ENCODE measurements at places on chromosomes 12 and 14. TPM values are rescaled to one million over a fixed set of nuclear protein-coding genes. Genes with fewer than 3 reads are reported as not detected.

GRCh38 chr14:100039903-100040302, 25.3 kb upstream of the EVL start:
- DNase-seq: no peak

- DNase-seq: no peak
Observed at GRCh38 chr12:10759657-10760056, 36.5 kb upstream of the YBX3 start.

GRCh38 chr12:10722502-10722904, 620 bp downstream of the YBX3 start:
- peak; percentile 42 for DNase-seq

DNA sequence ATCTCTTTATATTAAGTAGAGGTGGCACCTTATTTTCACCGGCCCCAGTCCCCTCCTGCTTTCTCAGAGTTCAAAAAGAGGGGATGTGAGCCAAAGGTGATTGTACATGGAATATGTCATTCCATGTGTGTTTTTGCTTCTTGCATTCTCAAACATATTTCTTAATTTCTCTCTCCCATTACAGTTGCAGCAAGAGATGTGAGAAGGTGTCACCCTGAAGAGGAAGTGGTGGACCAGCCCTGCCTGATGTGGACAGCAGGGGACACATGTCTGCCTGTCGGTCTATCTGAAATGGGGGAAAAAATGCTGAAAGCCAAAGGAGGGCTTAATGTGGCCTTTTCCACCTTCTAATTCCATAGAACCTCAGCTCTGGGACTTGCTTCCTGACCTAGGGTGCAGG, 1.9 kb upstream of the FOXN3 start:
- DNase-seq: no peak

DNA sequence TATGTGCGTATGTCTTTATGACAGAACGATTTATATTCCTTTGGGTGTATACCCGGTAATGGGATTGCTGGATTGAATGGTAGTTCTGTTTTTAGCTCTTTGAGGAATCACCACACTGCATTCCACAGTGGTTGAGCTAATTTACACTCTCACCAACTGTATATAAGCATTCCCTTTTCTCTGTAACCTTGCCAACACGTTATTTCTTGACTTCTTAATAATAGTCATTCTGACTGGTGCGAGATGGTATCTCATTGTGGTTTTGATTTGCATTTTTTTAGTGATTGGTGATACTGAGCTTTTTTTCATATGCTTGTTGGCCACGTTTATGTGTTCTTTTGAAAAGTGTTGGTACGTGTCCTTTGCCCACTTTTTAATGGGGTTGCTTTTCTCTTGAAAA, 49.7 kb downstream of the FRS2 start:
- no peak for DNase-seq

GRCh38 chr14:85618390-85618789, 88.4 kb downstream of the FLRT2 start:
- DNase-seq: no peak

- DNase-seq: peak; percentile 81
Observed at GRCh38 chr12:15446807-15447206, 124.5 kb downstream of the PTPRO start.

- DNase-seq: no peak
Observed at GRCh38 chr14:48747561-48748089, 838.6 kb downstream of the RPS29 start.

DNA sequence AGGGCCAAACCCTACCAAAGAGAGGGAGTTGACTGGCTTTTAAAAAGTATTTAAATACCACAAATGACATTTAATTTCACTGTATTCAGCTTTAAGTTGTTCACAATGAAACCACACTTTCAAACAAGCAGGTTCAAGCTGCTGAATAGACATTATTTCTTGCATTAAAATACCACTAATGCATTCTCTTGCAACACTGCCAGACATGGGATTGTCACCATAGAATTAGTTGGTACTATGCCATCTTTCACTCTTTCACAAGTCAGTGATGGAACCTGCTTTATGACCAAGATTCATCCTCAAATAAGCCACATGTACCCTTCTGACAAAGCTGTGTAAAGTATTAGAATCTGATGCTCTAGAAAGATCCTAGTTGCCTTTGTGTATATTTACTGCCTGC, 239.4 kb downstream of the PAWR start:
- no peak for DNase-seq

The HOXC9 gene
- 12.6 TPM for total RNA-seq

The NXPH4 gene
- 0.33 TPM for total RNA-seq

DNA sequence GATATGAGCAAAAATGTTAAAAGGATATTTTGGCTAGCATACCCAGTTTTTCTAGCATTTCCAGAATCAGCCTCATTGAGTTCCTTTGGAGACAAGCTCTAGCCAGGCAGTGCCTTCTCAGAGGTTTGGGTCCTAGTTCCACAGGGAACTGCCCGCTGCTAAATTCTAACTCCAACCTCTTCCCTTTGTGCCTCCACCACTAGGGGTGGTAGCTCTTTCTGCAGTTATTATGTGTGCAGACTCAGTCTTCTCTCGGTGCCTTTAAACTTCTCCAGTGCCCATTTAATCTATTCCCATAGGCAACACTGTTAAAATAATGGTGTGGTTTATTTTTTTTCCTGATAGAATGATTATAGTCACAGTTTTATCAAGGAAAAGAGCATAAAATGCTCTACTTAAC, 21.5 kb upstream of the SLC25A3 start:
- DNase-seq: no peak

The ASB2 gene
- 1.8 TPM for total RNA-seq

All from Daoy (cell line).